ENCODE measurements at places on chromosomes 2 and 18. TPM values are rescaled to one million over a fixed set of nuclear protein-coding genes. Genes with fewer than 3 reads are reported as not detected.

Gene LRRFIP1
- total RNA-seq: 85.2 TPM

Gene NMUR1
- total RNA-seq: not detected

Gene NT5DC4
- total RNA-seq: not detected

Gene KANSL1L
- total RNA-seq: 0.62 TPM

Gene REEP1
- total RNA-seq: 0.88 TPM

Gene SULT6B1
- not detected for total RNA-seq

Gene IKZF2
- total RNA-seq: 0.27 TPM

Gene TRIM43
- not detected for total RNA-seq

Gene STAM2
- 10.0 TPM for total RNA-seq

Gene MAPK4
- 0.20 TPM for total RNA-seq

Gene ITPRIPL1
- not detected for total RNA-seq

Gene MC4R
- total RNA-seq: not detected

Gene ATRAID
- total RNA-seq: 230 TPM

Gene SATB2
- total RNA-seq: 2.9 TPM

Gene TUBA3E
- total RNA-seq: 3.6 TPM

Gene ANKRD29
- total RNA-seq: 16.2 TPM

Gene SPDYA
- not detected for total RNA-seq

Gene GCG
- not detected for total RNA-seq

Gene PPIG
- 39.5 TPM for total RNA-seq

Gene REG3A
- not detected for total RNA-seq

Gene PRKAG3
- total RNA-seq: not detected

Gene GREB1L
- 2.9 TPM for total RNA-seq

Gene CRYGC
- total RNA-seq: not detected

Gene ITGB6
- 0.58 TPM for total RNA-seq

Gene CNGA3
- not detected for total RNA-seq

Gene DOCK10
- total RNA-seq: 26.5 TPM

Gene ALPP
- total RNA-seq: 5.2 TPM

Gene GPC1
- total RNA-seq: 242 TPM

Gene C2orf92
- total RNA-seq: 0.66 TPM

Gene KCNS3
- 1.1 TPM for total RNA-seq

Gene LOXHD1
- not detected for total RNA-seq

Gene SERPINB10
- total RNA-seq: not detected

Gene MERTK
- 1.9 TPM for total RNA-seq

Gene GREB1
- total RNA-seq: 2.6 TPM

Gene ASIC4
- total RNA-seq: 0.20 TPM

Gene ACTG2
- total RNA-seq: 0.23 TPM

Gene BCL2L11
- total RNA-seq: 9.1 TPM

Gene CAPN10
- total RNA-seq: 15.6 TPM

Gene CSRNP3
- total RNA-seq: not detected

Gene NRP2
- total RNA-seq: 143 TPM

Gene MGAT5
- total RNA-seq: 17.7 TPM

Gene C2orf80
- total RNA-seq: not detected

Gene ZAP70
- 0.27 TPM for total RNA-seq

Gene BOLL
- total RNA-seq: not detected

Gene FBLN7
- 0.58 TPM for total RNA-seq

Gene TUBA3D
- total RNA-seq: 11.1 TPM

Gene POMC
- total RNA-seq: not detected

Measured in A549 treated with Mapracorat at 1 μM for 4 hours (cell line).